ENCODE measurements at places on chromosomes 2 and 18.

GRCh38 chr2:15242936-15243461 lies 318.1 kb downstream of the NBAS start:
- DNase-seq = no peak

DNA sequence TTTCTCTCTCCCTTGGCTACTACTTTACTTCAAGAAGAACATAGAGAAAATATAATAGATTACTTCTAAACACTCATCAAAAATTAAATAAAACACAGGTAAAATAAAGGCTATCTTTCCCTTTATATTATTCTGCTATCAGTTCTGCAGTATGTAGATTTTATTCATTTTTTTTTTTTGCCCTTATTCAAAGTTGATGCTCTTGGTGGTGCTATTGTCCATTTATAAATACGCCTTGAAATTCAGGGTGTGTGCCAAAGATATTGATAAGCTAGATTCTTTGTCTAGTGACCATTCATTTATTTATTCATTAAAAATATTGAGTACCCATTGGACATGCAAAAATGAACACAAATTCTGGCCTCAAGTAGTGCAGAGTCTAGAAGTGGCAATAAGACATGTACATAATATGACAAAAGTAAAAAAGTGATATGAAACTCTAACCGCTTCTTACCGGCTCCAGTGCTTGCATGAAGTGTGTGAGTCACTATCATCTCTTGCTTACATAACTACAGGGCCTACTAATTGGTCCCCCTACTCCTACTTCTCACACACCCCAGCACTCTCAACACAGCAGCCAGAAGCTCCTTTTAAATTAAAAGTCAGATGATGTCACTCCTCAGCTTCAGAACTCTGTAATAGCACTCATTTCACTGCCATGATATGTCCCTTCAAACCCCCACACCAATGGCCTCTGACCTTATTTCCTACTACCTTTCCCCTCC lies 208.3 kb upstream of the FANCL start:
- DNase-seq = no peak

GRCh38 chr2:238380785-238381184 lies 45.9 kb upstream of the ASB1 start:
- DNase-seq = no peak

DNA sequence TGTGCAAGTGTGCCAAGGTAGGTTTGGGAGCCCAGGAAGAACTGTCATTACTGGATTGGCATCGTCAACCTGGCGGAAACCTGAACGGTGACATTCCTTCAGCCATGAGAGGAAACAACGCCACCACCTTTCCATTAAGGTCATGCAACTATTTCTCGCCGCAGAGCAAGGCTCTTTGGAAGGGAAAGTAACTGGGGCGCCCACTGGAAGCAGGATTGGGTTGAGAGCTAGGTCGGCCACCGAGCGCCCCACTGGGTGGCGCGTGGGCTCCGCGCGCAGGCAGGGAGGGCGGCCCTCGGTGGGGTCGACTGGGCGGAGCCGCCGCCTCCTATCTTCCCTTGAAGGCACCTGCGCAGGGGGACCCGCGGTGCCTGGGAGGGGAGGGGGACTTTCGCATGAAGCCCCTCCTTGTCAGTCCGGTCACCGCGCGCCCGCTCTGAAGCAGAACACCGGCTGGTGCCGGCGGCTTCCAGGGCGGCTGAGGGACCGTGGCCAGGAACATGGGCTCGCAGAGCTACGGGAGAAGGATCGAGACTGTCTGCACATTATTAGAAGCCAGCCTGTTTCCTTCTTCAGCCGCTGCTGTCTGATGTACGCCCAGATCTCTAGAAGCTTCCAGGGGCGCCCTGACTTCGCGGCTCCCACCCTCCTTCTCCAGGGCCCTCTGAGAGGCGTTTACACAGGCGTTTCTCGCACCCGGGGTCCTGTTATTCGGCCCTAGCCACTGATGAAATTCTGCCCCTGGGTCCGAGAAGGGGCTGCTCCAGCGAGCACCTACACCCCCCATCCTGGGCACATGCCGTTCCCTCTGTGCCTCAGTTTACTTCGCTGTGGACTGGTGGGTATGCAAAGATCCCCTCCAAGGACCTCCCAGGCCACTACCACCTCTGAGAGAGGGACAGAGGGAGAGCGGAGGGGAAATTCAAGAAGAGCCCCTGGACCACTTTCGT lies 27.3 kb upstream of the MAL start:
- DNase-seq = no peak

- no peak for DNase-seq
Measured at GRCh38 chr2:196566961-196567666, 72.4 kb upstream of the CCDC150 start.

GRCh38 chr2:63692002-63692606 lies 103.3 kb downstream of the MDH1 start:
- DNase-seq = peak; percentile 35

DNA sequence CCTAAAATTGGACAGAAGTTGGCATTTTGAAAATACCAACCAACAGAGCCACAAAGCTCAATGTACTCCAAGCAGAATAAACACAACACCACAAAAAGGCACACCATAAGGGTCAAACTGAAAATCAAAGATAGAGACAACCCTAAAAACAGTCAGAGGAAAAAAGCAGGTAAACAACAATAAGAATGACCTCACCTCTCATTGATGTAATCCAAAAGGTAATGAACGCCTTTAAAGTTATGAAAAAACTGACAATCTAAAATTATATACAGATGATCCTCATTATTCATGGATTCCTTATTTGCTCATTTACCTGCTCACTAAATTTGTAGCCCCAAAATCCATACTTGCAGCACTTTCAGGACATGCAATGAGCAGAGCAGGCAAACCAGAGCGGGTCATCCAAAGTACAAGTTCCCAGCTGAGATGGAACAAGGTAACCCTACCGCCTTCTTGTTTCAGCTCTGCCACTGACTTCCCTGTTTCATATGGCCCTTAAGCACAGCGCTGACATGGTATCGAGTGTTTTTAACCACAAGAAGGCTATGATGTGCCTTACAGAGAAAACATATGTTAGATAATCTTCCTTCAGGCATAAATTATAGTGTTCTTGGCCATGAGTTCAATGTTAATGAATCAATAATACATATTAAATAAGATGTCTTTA lies 17.0 kb downstream of the RTN4 start:
- DNase-seq = no peak

DNA sequence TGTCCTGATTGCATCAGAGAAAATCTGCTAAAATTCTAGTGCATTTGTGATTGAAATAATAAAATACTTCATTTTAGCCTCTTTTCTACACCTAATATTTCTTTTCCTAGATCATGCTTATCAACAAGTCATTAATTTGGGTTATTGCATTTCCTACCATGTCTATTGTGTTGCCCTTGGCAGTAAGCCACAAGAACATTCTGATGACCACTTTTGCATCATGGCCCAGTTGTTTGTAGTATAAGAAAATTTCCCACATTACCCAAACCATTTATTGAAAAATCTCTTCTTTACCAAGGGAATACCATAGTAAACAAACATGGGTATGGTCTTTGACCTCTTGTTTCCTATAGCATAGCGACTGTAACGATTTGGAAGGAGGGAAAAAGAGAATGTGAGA lies 76.3 kb downstream of the R3HDM1 start:
- no peak for DNase-seq

- DNase-seq = no peak
Measured at GRCh38 chr2:152042636-152043615, 55.9 kb downstream of the CACNB4 start.

- no peak for DNase-seq
Measured at GRCh38 chr2:3703236-3703756, at the start of gene DCDC2C. Gene DCDC2C, plus strand, starts transcription at chr2:3703575. Its CDS starts 177 bp downstream, at chr2:3703752.

DNA sequence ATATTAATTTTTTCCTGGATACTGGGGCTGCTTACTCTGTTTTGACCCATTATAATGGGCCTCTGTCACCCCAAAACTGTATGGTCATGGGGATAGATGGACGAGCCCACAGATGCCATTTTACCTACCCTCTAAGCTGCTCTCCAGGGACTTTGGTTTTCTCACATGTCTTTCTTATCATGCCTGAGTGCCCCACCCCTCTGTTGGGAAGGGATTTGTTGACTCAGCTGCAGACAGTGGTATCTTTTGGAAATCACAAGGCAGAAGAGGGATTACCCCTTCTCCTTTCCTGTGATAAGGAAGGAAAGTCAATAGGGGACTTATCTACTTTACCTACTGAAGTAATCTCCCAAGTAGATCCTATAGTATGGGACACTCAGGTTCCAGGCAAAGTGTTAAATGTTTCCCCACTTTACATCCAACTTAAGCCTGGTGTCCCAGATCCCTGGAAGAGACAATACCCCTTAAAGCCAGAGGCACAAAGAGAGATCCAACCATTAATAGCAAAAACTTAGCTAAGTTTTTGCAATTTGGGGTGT lies 182.7 kb downstream of the RNF152 start:
- DNase-seq = no peak

DNA sequence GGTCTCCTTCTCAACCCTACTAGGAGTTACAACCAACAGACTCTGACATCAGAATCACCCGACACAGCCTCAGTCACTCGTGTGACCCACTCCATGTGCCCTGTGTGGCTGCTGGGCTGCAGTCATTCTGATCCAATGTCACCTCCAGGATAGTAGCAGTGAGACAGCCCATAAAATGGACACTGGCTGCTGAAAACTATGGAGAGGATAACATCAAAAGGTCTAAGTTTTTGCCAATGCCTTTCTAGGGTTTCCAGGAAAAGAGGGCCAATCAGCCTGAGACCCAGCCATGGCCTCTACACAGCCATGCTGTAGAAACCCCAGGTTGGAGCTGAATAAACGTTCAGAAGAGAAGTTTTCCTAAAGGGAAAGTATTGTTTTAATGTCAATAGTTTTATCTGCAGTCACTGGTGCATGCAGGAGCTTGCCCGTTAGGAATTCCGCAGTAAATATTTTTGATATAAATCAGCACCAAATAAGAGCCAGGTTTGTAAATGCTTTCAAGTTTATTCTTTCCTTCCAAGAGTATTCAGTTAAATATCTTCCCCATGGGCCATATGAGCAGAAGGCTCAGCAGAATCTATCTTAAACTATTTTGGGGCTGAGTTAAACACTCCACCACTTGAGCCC lies 92.2 kb upstream of the PID1 start:
- no peak for DNase-seq

GRCh38 chr18:10006311-10006893 lies 92.6 kb downstream of the VAPA start:
- no peak for DNase-seq

GRCh38 chr2:30701782-30702181 lies 105.5 kb downstream of the CAPN13 start:
- DNase-seq = no peak

- DNase-seq = no peak
Measured at GRCh38 chr2:65790676-65790935, 358.2 kb upstream of the SPRED2 start.

DNA sequence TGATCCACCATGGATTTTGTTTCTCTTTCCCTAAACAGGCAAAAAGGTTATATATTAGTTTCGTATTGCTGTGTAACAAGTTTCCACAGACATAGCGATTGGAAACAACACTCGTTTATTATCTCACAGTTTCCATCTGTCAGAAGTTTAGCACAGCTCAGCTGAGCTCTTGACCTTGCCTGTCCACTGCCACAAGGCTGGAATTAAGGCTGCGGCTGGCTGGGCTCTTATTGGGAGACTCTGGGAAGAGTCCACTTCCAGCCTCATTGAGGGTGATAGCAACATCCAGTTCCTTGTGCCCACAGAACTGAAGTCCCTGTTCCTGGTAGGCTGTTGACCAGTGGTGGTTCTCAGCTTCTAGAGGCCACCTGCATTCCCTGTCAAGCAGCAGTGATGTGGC lies 120.4 kb downstream of the TPGS2 start:
- DNase-seq = no peak

DNA sequence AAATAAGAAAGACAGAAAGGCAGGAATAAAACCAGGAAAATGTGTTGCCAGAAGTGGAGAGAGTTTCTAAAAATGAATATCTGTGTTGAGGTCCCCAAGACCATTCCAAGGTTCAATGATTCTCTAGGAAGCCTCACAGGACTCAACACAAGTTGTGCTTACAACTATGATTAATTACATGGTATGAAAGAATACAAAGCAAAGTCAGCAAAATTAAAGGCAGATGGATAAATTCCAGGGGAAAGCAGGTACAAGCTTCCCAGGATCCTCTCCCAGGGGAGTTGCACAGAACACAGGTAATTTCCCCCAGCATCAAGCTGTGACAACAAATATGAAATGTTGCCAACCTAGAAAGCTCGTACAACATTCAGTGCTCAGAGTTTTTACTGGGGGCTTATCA lies 154.4 kb upstream of the HNMT start:
- no peak for DNase-seq

DNA sequence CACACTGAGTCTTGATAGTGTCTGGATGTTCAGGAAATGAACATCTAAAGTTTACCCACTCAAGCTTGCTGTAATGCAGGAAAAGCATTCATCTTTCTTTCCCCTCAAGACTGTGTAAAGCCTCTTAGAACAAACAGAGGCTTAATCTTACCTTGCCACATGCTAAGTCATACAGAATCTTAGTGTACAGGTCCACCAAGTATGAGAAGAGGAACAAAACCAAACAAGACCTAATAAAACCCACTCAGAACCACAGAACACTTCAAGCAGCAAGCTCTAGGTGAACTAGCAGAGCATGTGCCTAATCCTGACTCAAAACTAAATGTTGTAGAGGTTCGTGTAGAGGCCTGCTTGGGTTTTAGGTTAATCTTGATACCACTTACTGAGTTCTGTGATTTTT lies 97.6 kb downstream of the SPTBN1 start:
- no peak for DNase-seq

DNA sequence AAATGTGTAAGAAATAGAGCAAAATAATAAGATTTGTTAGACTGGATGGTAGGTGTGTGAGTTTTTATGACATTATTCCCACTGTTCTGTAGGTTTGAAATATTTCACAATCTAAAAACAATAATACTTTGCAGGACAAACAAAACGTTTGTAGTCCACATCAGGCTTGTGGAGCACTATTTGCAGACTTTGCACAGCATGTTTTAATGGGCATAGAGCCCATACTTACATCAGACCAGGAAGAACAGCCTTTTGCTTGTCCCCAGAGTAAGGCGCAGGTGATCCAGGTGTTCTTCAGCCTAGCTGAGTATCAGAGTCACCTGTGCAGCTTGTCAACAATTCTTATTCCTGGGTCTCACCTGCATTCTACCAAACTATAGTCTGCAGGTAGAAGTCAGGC lies 9.1 kb upstream of the STK39 start:
- DNase-seq = no peak

GRCh38 chr2:201128933-201129505 lies 13.1 kb downstream of the CFLAR start:
- no peak for DNase-seq

GRCh38 chr2:44753552-44754285 lies 187.8 kb upstream of the SIX3 start:
- no peak for DNase-seq

DNA sequence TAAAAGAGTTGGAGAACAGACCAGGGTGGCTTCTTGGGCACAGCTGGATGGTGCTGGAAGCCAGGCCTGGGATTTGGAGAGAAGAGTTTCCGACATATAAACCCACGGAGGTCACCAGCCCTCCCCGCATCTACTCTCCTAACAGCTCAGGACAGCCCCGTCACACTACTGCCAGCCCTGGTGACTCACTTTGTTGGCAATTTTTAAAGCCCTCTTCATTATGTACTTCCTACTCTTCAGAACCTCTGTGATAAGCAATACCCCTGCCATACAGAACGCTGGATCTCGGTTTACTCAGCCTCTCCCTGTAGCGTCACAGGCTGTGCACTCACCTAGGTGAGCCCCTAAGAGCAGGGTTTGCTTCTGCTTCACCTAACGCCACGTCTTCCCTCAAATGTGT lies 48.1 kb downstream of the ID2 start:
- DNase-seq = no peak
